ENCODE measurements at places on chromosomes 4 and X.

- no peak for DNase-seq
These were observed 102.9 kb downstream of the COX18 start for GRCh38 chr4:72966652-72967051.

DNA sequence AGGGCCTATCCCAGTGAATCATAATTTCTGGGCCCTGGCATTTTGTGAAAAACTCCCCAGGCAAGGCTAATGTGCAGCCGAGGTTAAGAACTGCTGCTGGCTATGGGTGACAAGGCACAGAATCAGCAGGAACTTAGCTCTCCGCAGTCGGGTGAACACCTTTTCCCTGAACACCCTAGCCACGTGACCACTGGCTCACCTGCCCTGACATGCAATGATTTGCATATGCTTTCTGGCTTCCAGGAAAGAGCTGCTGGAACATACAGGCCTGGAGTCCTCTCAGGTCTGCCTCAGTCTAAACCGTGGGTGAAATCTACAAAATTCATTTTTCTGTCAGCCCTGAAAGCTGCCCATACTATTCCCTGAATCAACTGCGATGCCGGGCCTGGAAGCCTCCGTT, 56.6 kb downstream of the ZNF827 start:
- no peak for DNase-seq

GRCh38 chrX:56314334-56314733, 82.2 kb downstream of the KLF8 start:
- no peak for DNase-seq

GRCh38 chr4:106305435-106306055, 10.5 kb downstream of the TBCK start:
- DNase-seq: no peak

GRCh38 chrX:107566604-107567262, 61.6 kb upstream of the PRPS1 start:
- DNase-seq: no peak

GRCh38 chrX:101349193-101349562, 636 bp upstream of the TIMM8A start:
- no peak for DNase-seq

DNA sequence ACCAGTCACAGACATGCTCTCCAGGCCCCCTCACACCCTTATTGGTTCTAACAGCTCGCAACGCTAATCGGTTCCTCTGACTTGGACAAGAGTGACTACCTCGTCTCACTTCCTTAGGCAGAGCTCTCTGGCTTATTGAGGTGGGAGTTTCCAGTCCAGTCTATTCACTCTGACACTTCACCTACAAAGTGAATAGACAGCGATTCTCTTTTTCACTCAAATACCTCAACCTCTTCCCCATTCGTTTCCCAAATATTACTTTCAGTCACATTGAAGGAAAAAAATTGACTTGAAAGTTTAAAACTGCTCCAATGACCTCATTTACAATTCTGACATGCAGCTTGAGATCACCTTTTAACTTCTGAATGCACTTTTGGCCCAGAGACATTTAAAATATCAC, 17.7 kb downstream of the HELT start:
- DNase-seq: no peak

- no peak for DNase-seq
These were observed 9.9 kb upstream of the MID1 start for GRCh38 chrX:10630320-10630719.

DNA sequence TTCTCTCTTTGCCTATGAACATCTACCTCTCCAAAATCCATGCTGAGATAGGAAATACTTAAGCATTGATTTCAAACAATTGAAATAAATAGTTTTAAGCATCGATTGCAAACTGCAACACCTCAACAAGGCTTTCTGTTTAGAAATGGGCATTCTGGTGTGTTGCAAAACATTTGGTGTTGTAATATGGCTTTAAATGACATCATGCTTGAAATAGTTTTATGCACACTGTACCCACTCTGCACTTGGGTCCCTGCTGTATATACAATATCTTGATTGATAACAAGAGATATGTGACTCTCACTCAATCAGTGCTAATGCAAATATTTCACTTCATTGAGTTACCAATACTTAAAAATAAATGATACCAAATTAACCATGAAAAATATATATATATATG, 964.9 kb upstream of the GRIA3 start:
- DNase-seq: no peak

DNA sequence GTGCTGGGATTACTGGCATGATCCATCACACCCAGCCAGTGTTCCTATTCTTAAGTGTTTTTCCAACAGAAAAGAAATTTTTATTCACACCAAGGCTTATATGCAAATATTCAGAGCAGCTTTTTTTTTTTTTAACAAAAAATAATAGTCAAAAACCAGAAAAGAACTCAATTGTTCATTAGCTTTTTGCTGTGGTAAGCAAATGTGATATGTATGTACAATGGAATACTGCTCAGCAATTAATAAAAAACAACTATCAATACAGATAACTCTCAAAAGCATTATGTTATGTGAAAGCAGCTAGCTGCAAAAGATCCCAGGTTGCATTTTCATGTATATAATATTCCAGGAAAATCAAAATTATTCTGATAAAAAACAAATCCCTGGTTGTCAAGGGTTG, 132.3 kb downstream of the SLIT2 start:
- no peak for DNase-seq

DNA sequence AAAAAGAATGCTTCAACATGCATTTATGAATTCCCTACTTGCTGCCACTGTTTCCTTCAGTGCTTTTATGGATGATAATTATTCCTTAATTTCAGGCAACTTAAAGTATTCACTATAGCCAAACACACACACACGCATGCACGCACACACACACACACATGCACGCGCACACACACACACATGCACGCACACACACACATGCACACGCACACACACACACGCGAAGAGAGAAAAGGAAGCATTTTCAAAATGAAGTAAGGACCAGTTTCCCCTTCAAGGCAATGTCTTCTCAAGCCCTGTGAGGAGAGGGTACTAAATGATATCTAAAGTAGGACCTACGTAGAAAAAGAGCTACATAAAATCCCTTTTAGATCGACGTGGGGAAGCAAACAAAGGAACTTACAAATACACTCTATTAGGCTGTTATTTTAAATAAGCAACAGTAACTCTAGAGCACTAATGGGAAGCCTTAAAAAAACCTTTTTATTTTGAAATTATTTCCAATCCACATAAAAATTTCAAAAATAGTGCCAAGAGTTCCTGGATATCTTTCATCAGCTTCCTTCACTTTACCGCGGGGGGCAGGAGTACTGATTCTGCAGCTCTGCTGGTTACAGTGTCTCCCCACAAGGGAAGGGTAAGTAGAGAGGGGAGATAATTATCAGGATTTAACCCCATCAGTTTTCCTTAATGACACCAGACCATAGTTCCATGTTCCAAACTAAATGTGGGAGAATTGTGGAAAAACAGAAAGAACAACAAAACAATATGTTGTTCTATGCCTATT, 13.7 kb downstream of the IRF2 start:
- DNase-seq: no peak

DNA sequence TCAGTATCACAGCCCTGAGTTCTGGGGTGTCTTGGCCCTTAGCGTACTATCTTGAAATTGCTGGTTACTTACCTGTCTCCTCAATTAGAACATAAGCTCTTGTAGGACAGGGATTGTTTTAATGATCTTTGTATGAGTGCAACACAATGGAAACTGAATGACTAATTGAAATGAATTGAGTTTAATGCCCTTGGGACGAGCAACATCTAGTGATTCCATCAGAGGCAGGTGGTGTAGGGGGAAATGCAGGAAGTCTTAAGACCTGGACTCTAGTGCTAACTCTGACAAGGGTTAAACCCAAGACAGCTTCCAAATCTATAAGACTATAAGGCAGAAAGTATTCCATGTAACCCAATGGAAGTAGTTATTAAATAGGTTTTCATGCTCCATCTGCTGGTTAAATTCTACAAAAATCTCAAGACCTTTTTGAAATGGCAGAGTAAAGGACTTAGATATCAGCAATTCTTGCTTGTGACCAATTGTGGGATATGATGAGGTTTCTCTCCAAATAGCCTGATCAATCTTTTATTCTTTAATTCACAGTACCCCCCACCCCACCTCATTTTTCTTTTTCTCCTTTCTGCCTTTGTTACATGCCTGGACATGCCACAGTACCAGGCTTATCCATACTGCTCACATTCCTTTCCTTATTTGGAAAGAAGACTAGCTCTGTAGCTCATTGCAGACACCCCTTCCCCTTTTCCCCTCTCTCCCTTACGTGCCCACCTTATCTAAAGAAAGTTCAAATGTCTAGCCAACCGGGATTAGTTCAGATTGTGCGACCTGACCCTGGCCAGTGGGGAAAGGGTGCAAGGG, 340.8 kb downstream of the PAPSS1 start:
- DNase-seq: no peak

DNA sequence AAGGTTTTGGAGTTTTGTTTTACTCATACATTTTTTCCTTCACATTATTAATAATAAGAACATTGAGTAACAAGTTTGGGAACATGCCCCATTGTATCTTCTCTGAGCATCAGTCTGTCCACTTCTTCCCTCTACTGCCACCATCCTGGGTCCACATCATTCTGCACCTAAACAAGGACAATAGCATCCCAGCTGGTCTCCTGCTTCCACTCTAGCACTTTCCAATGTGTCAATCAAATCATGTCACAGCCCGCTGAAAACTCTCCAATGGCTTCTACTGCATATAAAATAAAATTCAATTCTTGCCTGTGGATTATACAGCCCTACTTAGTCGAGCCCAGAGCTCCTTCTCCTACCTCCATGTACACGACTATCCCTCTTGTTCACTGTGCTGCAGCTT, 66.8 kb upstream of the RBPJ start:
- no peak for DNase-seq

DNA sequence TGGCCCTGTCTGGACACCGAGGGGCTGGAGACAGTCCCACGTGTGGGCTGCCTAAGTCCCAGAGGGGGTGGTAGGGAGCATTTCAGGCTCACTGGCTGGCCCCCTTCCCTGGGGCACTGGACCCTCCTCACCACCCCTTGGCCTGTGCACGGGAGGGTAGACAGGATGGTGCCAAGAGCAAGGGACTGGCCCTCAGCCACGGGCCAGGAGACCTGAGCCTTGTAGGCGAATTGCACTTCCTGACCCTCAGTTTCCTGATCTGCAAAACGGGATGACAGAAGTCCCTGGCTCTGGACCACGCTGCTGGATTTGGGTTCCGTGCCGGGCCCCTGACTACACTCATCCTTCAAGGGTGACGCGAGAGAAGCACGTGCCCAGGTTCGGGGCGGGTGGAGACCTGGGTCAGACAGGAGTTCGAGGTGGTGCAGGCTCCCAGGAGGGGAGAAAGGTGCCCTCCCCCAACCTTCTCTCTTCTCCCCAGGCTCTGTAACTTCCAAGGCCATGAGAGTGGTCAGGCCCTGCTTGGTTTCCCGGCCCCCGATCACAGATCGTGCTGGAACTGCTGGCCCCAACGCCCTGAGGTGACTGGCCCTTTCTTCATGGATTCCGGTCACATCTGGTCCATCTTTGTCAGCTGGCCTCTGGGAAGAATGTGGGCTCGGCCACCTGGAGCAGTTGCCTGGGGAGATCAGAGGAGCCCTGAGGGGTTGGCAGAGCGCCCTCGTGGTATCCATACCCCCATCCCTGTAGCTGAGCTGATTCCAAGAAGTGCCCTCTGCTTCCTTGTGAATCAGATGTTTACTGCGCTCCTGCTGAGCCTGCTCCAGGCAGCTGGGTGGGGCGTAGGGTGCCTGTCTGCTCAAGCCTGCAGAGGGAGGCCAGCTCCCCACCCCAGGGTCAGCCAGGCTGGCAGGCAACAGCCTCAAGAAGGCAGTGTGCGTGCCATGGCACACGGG, 3.3 kb downstream of the SH3BP2 start:
- DNase-seq: no peak

DNA sequence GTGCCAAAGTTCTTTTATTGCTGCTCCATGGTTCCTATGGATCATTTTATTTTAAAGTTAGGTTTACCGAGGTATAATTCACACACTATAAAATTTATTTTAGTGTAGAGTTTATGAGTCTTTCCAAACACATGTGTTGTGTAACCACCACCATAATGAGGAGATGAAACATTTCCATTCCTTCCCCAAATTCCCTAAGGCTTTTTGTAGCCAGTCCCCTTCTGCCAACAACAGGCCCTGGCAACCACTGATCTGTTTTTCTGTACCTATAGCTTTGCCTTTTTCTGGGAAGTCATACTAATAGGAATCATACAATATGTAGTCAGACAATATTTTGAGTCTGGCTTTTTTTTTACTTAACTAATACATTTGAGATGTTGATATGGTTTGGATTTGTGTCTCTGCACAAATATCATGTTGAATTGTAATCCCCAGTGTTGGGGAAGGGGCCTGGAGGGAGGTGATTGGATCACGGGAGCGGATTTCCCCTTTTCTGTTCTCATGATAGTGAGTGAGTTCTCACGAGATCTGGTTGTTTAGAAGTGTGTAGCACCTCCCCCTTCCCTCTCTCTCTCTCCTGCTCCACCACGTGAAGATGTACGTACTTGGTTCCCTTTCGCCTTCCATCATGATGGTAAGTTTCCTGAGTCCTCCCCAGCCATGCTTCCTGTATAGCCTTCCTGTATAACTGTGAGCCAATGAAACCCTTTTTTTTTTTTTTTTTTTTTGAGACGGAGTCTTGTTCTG, 59.6 kb upstream of the DHX15 start:
- DNase-seq: no peak

- no peak for DNase-seq
These were observed 130.6 kb upstream of the ATP6AP2 start for GRCh38 chrX:40449956-40450706.

GRCh38 chr4:48694824-48695223, 85.3 kb downstream of the FRYL start:
- no peak for DNase-seq

DNA sequence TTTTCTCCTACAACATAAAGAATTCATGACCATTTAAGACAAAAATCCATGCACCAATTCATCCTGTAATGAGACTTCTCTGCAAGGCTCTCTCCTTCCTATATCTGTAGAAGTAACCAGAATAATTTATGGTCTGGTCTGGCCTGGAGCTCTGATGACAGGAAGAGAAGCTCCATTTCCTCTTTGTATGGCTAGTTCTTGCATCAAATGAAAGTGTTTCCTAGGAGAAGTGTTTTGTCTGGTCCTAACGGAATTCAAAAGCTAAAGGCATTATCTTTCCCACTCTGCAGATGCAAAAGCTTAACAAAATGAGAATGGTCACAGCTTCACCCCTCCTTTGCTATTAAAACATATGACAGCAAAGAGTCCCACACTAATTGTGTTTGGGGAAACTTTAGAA, 55.1 kb downstream of the SPATA18 start:
- no peak for DNase-seq

DNA sequence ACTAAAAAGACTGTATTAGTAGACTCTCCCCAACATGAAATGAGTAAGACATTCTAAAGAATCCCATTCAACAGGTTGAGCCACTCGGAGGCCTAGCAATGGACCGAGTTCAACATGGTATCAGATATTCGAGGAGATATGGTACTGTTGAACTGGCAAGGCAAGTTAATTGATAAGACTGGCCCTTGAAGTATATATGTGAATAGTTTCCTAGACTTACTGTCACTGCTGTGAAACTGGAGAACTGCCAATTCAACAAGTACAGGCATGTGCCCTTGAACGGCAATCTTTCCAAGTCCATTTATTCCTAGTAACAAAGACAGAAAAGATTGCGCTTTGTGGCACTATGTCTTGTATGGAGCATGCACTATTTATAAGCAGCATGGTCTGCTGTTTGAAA, 24.4 kb downstream of the FAT1 start:
- no peak for DNase-seq

GRCh38 chr4:77100234-77100633, 24.4 kb upstream of the CCNI start:
- no peak for DNase-seq

Data from activated T-cell treated with anti-CD3 and anti-CD28 coated beads for 1 hour (primary cell).